ENCODE measurements at places on chromosomes 3 and 15. TPM values are rescaled to one million over a fixed set of nuclear protein-coding genes. Genes with fewer than 3 reads are reported as not detected.

Gene IL17RE
- total RNA-seq, result 23.6 TPM

Gene GAP43
- 4.2 TPM for total RNA-seq

Gene IL17RD
- 27.5 TPM for total RNA-seq

Gene CACNA1D
- total RNA-seq, result 2.8 TPM

Gene BUB1B
- 38.2 TPM for total RNA-seq

Gene COL6A6
- 13.3 TPM for total RNA-seq

Gene SPINK8
- not detected for total RNA-seq

Gene GOLGA8K
- 0.95 TPM for total RNA-seq

GRCh38 chr15:94239474-94239873 is 8.1 kb downstream of the MCTP2 start:
- H3K36me3 ChIP-seq, result no peaks in the 10 kb centered on the region
- H3K4me1 ChIP-seq, result peaks cover 32% of the 10 kb centered on the region
- H3K27ac ChIP-seq, result peak overlapping the region; percentile 7
- DNase-seq, result no peak
- H3K27me3 ChIP-seq, result peaks cover 2% of the 10 kb centered on the region
- H3K4me3 ChIP-seq, result no peak overlapping the region

DNA sequence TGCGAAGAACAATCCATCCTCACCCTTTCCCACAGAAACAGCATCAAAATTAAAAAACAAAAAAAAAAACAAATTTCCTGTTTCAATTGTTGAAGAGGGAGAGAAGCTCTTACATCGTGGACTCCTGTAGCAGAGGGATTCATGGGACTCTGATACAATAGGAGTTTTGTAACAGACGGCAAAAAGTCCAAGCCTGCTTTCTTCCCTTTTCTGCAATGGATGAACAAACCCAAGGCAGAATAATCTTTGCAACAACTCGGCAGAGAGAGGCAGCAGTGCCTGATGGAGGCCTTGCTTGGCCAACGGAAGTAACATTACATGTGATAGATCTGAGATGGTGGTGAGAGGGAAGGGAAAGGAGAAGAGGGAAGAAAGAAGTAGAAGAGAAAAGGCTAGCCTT is 26.9 kb downstream of the CCR4 start:
- no peak overlapping the region for H3K4me3 ChIP-seq
- H3K27me3 ChIP-seq, result no peaks in the 10 kb centered on the region
- H3K27ac ChIP-seq, result no peak overlapping the region
- H3K36me3 ChIP-seq, result peaks cover 1% of the 10 kb centered on the region
- no peak for DNase-seq
- H3K4me1 ChIP-seq, result no peaks in the 10 kb centered on the region

DNA sequence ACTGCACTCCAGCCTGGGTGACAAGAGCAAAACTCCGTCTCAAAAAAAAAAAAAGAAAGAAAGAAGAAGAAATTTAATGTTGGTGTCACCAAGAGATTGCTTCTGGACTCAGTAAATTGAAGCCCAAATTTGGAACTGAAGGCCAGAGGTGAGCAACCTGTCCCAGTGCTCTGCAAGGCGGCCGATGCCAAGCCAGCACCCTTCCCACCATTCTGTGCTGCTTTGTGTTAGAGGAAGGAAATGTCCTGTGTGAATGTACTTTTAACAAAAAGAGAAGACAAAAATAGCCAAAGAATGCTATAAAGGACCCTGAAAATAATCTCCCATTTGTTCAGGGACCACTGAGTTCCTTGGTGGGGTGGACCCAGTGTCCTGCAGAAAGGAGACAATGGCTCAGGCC is 44.6 kb downstream of the CDC25A start:
- H3K4me1 ChIP-seq, result no peaks in the 10 kb centered on the region
- H3K36me3 ChIP-seq, result no peaks in the 10 kb centered on the region
- no peak overlapping the region for H3K27ac ChIP-seq
- H3K27me3 ChIP-seq, result no peaks in the 10 kb centered on the region

GRCh38 chr3:194360568-194360967 is 9.0 kb downstream of the LRRC15 start:
- peaks cover 13% of the 10 kb centered on the region for H3K4me1 ChIP-seq
- no peak overlapping the region for H3K4me3 ChIP-seq
- no peak overlapping the region for H3K27ac ChIP-seq
- H3K27me3 ChIP-seq, result peaks cover 74% of the 10 kb centered on the region

DNA sequence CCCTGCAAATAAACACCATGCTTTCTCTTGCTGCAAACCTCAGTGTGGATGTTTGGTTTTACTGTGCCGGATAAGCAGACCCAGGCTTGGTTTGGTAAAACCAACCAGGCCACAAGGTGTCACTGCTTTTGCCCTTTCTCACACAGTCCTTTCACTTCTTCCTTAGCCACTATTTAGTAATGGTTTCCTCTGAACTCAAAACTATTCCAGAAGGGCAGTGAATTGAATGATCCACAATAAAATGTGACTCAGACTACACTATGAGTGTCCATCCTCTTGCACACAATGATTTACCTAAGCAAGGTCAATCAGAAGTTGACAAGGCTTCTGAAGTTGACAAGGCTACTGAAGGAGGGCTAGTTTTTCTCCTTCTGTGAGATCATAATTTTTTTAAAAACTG is 552.4 kb upstream of the CCDC54 start:
- H3K4me3 ChIP-seq, result no peak overlapping the region
- no peaks in the 10 kb centered on the region for H3K36me3 ChIP-seq
- no peak for DNase-seq

GRCh38 chr15:47473832-47474231 is 243.5 kb upstream of the SEMA6D start:
- no peak for DNase-seq
- H3K27ac ChIP-seq, result peak overlapping the region; percentile 92
- H3K4me1 ChIP-seq, result peaks cover 17% of the 10 kb centered on the region
- no peaks in the 10 kb centered on the region for H3K27me3 ChIP-seq

DNA sequence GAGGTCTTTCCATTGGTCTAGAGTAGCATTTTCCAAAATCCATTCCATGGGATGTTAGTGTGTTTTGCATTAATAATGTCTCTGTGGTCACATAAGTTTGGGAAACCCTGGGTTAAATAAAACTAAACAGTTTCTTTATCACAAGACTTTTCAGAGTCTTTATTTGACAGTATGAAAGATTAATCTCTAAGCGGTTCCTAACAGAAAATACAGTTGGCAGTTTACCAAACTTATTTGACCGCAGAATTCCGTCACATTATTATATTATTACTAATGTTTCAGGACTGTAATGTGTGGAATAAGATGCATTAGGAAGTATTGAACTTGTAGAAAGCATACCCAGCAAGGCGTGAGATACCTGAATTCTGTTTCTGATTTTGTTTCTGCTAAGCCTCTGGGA is 71.5 kb upstream of the ADAMTSL3 start:
- no peaks in the 10 kb centered on the region for H3K27me3 ChIP-seq
- no peaks in the 10 kb centered on the region for H3K36me3 ChIP-seq
- no peak for DNase-seq
- H3K4me1 ChIP-seq, result peaks cover 24% of the 10 kb centered on the region
- H3K4me3 ChIP-seq, result no peak overlapping the region

DNA sequence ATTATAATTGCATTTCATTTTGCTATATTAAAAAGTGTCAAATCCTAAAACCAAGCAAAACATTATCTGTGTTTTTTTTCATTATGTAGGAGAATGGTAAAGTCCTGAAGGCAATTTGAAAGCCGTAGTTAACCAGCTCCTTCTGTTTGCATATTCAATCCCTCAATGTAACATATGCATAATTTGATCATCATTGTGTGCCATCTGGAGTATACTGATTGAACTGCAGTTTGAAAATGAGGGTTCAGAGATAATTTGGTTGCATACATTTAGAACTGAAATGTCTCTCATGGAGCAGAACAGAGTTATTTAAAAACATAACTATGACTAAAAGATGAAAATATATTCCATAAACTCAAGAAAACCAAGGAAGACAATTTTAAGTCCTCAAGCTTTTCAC is 518.6 kb downstream of the GBE1 start:
- no peak for DNase-seq
- H3K4me1 ChIP-seq, result peaks cover 21% of the 10 kb centered on the region
- no peaks in the 10 kb centered on the region for H3K27me3 ChIP-seq
- H3K4me3 ChIP-seq, result no peak overlapping the region
- H3K36me3 ChIP-seq, result no peaks in the 10 kb centered on the region
- H3K27ac ChIP-seq, result no peak overlapping the region

DNA sequence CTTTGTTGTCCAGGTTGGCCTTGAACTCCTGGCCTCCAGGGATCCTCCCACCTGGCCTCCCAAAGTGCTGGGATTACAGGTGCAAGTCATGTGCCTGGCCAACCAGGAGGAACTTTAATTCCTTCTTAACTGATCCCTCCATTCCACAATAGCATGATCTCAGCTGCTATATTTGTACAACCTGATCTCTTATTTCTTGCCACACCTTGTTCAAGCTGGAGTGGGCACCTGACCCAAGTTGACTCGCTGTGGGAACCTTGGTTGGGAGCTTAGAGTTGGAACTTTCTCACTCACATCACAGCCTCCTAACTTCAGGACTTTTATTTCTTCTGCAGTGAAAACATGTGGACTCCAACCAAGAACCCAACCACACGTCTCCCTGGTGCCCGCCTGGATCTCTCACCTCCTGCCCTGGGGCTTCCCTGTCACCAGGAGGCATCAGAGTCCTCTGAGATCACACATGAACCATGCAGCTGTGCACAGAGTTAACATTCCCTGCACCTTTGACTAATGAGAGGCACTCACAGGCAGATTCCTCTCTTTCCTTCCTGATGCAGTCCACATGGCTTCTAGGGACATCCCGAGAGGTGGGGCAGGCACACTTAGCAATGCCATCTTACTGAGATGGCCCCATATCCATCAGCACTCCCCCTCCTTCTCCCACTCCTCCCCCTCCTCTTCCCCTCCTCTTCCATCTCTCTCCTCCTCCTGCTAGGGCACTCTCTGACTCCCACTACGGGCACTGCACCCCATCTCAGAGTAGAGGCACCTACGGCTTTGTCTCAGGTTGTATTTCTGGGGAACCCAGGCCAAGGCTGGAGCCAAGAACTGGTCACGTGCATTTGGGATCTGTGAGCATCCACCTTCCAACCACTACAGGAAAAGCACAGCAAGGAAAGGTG is 9.7 kb upstream of the CYFIP1 start:
- DNase-seq, result no peak
- peaks cover 7% of the 10 kb centered on the region for H3K36me3 ChIP-seq
- H3K4me1 ChIP-seq, result no peaks in the 10 kb centered on the region
- no peaks in the 10 kb centered on the region for H3K27me3 ChIP-seq
- H3K27ac ChIP-seq, result no peak overlapping the region

GRCh38 chr3:107268469-107268868 is 108.8 kb upstream of the CCDC54 start:
- H3K4me3 ChIP-seq, result no peak overlapping the region
- H3K4me1 ChIP-seq, result peaks cover 31% of the 10 kb centered on the region
- no peaks in the 10 kb centered on the region for H3K36me3 ChIP-seq
- H3K27me3 ChIP-seq, result no peaks in the 10 kb centered on the region
- H3K27ac ChIP-seq, result no peak overlapping the region

DNA sequence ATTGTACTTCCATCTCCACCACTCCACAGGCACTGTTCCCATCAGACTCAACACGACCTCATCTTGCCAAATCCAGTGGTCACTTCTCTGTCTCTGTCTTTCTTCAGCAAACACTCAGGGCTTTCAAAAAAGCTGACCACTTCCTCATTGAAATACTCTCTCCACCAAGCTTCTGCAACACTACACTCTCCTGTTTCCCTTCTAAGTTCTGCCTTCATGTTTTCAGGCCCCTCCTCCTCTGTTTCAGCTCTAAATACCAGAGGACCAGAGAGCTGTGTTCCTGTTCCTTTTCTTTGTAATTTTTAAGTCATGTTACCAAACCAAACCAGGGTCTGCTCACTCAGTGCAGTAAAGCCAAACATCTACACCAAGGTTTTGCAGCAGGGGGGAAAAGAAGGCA is 33.8 kb upstream of the ACP3 start:
- DNase-seq, result no peak
- H3K27ac ChIP-seq, result peak overlapping the region; percentile 75
- peaks cover 44% of the 10 kb centered on the region for H3K4me1 ChIP-seq
- H3K27me3 ChIP-seq, result no peaks in the 10 kb centered on the region
- peaks cover 8% of the 10 kb centered on the region for H3K36me3 ChIP-seq

GRCh38 chr15:42736178-42736792 is 643 bp downstream of the CDAN1 start:
- peak overlapping the region; percentile 76 for H3K4me3 ChIP-seq
- H3K27me3 ChIP-seq, result no peaks in the 10 kb centered on the region
- peak overlapping the region; percentile 39 for H3K27ac ChIP-seq
- peaks cover 17% of the 10 kb centered on the region for H3K4me1 ChIP-seq

GRCh38 chr3:177495566-177495965 is 298.3 kb upstream of the TBL1XR1 start:
- H3K36me3 ChIP-seq, result no peaks in the 10 kb centered on the region
- DNase-seq, result no peak
- H3K4me1 ChIP-seq, result peaks cover 13% of the 10 kb centered on the region
- H3K27ac ChIP-seq, result no peak overlapping the region
- H3K27me3 ChIP-seq, result no peaks in the 10 kb centered on the region

DNA sequence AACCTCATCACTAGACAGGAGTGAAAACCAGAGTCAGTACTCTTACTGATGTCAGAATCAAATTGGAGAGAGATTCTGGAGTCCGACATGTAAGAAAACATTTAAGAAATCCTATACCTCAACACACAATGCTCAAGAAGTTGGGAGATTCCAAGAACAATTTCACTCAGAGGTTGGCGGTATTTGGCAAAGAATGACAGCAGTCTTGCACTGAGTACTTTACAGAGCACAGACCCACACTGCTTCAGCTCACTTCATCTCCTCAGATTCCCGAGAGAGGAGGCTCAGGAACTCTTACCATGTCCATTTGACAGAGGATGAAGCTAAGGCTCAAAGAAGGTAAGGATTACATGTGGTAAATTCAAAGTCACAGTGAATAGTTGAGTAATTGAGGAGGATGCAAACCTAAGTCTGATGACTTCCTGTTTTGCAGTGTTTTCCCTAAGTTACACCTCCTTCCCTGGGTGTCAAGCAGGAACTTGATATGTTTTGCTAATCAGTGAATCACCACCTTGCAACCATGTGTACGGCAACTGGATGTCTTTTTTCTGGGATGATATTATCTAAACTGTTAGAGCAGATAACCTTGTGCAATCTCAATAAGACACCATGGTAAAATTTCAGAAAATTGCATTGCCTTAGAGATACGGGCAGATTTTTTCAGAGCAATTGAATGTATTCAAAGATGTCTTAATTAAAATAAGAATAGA is 61.3 kb upstream of the MME start:
- H3K27me3 ChIP-seq, result peaks cover 35% of the 10 kb centered on the region
- no peak overlapping the region for H3K27ac ChIP-seq
- H3K36me3 ChIP-seq, result no peaks in the 10 kb centered on the region
- no peak for DNase-seq
- H3K4me1 ChIP-seq, result peaks cover 19% of the 10 kb centered on the region

GRCh38 chr3:152232001-152232400 is 36.7 kb upstream of the MBNL1 start:
- no peaks in the 10 kb centered on the region for H3K27me3 ChIP-seq
- no peaks in the 10 kb centered on the region for H3K36me3 ChIP-seq
- no peak overlapping the region for H3K27ac ChIP-seq

GRCh38 chr3:79018265-79018664 is 749.5 kb downstream of the ROBO1 start:
- H3K4me3 ChIP-seq, result no peak overlapping the region
- no peaks in the 10 kb centered on the region for H3K36me3 ChIP-seq
- no peak overlapping the region for H3K27ac ChIP-seq
- DNase-seq, result no peak
- H3K27me3 ChIP-seq, result no peaks in the 10 kb centered on the region
- peaks cover 36% of the 10 kb centered on the region for H3K4me1 ChIP-seq

- DNase-seq, result no peak
- H3K27me3 ChIP-seq, result no peaks in the 10 kb centered on the region
- H3K4me1 ChIP-seq, result peaks cover 3% of the 10 kb centered on the region
- no peak overlapping the region for H3K27ac ChIP-seq
- no peaks in the 10 kb centered on the region for H3K36me3 ChIP-seq
Observed at GRCh38 chr15:47792231-47792630, 74.9 kb downstream of the SEMA6D start.
